ENCODE measurements at places on chromosomes 7 and 10.

DNA sequence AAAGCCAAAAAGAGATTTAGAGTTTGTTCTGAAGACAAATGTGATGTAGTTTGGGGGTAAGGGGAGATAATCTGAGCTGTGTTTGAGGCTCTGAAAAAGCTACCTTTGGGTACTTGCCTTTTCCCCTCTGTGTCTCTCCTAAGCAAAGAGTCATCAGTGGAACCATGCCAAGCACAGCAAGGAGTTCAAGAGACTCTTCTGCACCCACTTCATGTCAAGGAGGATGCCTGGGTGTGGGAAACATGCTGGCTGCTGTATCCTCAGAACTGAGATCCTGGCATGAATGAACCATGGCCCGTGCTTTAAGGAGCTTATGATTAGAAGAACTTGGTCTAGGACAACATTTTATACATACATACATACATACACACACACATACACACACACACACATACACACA lies 142.9 kb downstream of the NOC3L start:
- DNase-seq, result no peak

- no peak for DNase-seq
Observed at GRCh38 chr10:97647556-97647955, 7.1 kb downstream of the PI4K2A start.

DNA sequence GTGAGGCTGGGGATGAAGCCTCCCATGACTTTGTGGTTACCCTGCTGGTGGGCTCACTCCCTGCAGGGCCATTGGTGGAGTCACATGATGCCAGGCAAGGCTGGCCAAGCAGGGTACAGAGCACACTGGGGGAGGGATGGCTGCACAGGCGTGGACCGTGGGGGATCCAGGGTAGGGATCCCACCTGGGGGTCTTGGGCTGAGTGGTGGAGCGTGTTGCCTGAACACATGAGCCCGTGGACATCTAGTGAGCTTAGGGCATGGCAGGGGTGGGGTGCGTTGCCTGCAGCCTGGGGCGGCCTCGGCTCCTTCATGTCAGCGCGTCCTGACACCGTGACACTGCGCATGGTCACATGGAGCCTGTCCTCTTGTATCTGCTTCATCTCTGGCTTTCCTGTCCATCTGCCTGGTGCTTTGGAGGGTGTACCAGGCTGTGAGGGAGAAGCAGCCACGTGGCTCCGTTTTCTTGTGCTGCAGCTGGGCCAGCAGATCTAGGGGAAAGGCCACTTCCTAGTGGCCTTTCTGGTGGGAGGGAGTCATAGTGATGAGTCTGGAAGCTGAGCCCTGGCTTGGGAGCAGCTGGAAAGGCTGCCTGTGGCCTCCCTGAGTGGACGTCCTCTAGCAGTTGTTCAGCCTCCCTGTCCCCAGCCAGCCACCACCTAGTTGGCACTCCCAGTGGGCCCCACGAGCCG lies 96.2 kb downstream of the LHPP start:
- DNase-seq, result no peak

- no peak for DNase-seq
Observed at GRCh38 chr10:17236468-17237148, 8.6 kb downstream of the VIM start.

GRCh38 chr7:124196519-124196918 lies 163.7 kb upstream of the TMEM229A start:
- no peak for DNase-seq

Measured in activated T-cell treated with anti-CD3 and anti-CD28 coated beads, Interleukin-2, amount 50 U/mL, for 1 hour (primary cell).